Vagina (tissue), 2 donors: ENCODE measurements at places on chromosomes 16 and 17.

- no peak for DNase-seq
These were observed 1.7 kb downstream of the CRAMP1 start for GRCh38 chr16:1613728-1614455.

GRCh38 chr17:8846768-8847211 is 20.7 kb downstream of the PIK3R6 start:
- DNase-seq, result no peak

- no peak for DNase-seq
These were observed at the start of gene TK2 for GRCh38 chr16:66549284-66550131. TSS of gene TK2 (minus strand) at chr16:66550122. CDS start at chr16:66550061, 61 bp downstream.

DNA sequence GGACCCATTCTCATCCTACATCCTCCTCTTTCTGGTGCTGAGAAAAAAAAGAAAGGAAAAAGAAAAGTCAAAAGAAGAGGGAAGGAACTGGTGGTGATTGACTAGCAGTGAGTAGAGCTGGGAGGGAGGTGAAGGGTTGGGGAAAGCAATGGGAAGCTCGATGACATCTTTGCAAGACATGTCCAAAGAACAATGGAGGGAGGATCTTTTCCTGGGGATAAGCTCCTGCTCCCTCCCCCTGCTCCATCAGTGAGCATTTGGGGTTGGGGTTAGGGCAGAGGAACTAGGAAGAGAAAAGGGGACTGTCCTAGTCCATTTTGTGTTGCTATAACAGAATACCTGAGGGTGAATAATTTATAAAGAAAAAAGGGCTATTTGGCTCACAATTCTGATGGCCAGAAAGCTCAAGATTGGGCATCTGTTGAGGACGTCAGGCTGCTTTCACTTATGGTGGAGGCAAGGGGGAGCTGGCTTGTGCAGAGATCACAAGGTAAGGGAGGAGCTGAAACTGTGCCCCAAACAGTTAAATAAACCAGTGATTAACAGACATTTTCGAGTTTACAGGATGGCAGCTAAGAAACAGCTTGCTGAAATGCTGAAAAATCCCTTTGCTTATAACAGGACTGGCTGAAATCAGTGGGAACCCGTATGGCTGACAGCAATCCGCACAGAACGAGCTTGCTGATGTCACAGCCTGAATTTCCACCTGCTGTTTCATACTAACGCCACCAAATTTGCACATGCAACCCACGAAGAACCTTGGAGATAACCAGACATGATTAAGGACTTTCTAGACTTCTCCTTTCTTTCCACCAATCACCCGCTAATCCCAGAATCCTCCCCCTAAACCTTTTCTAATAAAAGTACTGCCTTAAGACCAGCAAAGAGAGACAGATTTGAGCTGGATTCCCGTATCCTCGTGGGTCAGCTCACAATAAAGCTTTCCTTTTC is 1.6 kb upstream of the ODF4 start:
- DNase-seq, result no peak
